D721Med (cell line): ENCODE measurements at places on chromosomes 6 and 20.

DNA sequence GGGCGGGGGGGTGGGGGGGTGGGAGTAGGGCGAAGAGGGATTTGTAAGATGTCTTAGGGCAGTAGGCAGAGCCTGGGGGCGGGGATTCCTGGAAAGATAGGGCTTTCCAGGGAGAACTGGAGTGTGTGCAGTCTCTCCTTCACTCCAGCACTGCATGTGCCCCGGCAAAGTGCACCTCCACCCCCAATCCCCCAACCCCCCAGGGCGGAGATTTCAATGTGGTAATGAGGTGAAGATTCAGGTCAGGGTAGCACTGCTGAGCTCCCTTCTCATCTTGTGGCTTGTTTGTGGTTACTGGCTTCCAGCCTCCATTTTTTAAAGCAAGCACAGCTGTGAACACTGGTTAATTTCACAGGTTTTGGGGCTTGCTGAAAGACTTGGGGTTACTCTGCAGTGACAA lies 5.9 kb downstream of the TMEM239 start:
- no peak for DNase-seq

DNA sequence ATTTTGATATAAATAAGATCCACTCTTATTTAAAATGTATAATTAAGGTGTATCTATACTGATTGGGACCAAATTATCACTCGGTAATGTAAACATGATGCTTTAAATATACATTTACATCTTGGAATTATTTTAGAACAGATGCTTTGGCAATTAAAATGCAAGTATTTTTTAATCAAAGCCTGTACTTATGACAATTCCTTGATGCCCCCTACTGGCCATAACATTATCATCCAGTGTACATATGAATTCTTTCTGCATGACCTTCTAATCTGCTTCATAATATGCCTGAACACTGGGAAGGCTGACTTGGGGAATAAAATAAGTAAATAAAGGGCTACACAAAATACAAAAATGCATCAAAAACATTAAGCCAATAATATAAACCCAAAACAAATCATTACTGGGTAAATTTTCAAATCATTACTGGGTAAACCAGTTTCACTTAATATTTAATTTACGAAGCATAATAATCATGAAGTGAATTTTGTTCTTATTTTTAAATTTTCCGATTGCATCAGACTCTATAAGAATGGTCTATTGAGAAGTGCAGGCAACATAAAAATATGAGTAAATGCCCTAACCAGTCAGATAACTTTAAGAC lies 65.1 kb downstream of the CGA start:
- peak; percentile 23 for DNase-seq

- no peak for DNase-seq
Measured at GRCh38 chr6:113050979-113051378, 703.8 kb downstream of the RFPL4B start.

- DNase-seq = no peak
Measured at GRCh38 chr6:160429620-160429895, 81.4 kb downstream of the SLC22A3 start.

GRCh38 chr20:52372169-52372568 lies 180.6 kb upstream of the ZFP64 start:
- no peak for DNase-seq
